ENCODE measurements at places on chromosomes 11 and 22.
A peak's percentile ranks its signal among the peaks of the same experiment; 100 is the strongest.

- no peak for DNase-seq
Measured at GRCh38 chr11:102836290-102836875, 7.0 kb downstream of the MMP3 start.

GRCh38 chr11:44445500-44446365, 119.7 kb upstream of the CD82 start:
- DNase-seq = no peak

DNA sequence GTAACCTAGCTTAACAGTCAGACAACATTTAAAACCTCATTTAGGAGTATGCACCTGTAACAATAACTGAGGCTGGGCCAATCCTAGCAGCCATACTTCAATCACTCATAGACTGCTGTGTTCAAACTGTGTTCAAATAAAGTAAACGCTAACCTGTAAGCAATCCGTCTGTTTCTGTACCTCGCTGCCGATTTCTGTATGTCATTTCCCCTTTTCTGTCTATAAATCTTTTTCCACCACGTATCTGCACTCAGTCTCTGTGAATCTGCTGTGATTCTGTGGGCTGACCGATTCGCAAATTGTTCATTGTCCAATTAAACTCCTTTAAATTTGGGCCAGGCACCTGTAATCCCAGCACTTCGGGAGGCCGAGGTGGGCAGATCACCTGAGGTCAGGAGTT, 12.3 kb downstream of the APOBEC3H start:
- no peak for DNase-seq

DNA sequence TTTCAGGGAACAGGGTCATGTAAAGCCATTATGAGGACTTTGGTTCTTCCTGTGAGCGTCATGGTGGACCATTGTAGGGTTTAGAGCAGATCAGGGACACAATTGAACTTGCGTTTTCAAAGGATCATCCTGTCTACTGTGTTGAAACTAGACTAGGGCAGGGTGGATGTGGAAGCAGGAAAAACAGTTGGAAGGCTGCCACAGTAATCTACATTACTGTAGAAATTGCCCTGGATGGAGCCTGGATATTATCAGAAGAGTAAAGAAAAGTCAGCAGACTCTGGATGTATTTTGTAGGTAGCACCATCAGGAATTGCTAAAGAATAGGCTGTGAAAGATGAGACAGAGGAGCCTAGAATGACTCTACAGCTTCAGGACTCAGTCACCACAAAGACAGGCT, 5.4 kb downstream of the POU2AF2 start:
- no peak for DNase-seq

DNA sequence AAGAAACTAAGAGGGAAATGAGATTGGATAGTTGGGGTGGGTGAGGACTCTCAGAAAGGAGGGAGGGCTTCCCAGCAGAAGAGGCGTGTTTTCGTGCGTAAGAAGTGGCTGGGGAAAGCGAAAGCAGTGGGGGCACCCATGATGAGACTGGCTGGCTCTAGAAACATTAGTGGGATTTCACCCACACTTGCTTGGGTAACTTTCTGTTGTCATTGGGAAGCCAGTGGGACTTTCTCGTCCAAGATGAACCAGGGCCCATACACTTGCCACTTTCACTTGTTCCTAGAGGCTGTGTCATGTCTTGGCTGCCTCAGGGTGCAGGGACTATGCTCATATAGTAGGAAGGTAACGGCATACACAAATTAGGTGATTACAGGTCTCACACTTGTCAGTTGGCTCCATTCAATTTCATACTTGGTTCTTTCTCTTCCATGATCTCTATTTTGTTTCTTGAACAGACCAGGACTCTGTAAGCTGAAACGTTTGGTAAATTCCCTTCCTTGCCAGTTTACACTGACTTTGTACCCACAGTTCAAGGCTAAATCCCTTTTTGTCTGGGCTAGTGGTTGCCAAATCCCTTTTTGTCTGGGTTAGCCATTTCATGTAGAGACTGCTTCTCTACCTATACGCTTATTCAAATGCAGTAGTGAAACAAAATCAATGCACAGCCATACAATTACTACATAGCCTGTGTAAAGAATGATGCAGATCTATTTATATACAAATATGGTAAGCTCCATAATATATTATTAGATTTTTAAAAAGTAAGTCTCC, 42.0 kb upstream of the CXCR5 start:
- DNase-seq = peak; percentile 34

- no peak for DNase-seq
Measured at GRCh38 chr11:72996959-72997358, 145.2 kb downstream of the FCHSD2 start.

DNA sequence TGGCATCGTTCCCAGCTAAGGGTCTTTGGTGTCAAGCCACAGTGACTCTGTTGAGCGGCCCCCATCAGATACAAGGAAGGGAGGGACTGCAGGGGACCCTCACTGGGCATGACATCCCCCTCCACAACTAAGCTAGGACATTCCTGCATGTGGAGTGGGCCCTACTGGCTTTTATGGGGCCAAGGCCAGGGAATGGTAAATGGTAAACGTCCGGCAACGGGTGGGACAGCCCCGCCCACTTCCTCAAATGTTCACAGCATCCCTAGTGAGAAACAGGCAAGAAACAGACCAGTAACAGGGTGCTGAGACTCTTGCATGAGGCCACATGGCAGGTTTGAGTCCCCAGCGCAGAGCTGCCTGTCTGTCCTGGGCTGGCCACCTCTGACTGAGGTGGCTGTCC, 4.4 kb downstream of the TMPRSS6 start:
- DNase-seq = no peak

DNA sequence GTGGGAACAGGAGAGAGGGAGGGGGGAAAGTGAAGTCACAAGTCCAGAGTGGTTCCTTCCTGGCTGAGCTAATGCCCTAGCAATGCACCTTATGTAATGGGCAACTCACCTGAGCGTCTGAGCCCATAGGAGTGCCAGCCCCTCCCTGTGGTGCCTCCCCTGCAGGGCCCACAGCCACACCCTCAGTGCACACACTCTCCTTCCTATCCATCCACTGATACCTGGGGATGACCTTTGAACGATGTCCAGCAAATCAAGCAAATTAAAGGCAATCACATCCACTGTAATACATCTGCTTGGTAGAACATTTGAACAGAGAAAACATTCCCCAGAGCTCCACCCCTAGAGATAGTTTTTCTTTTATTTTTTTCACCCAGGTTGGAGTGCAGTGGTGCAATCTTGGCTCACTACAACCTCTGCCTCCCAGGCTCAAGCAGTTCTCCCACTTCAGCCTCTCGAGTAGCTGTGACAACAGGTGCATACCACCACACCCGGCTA, 19.6 kb upstream of the MICAL2 start:
- DNase-seq = no peak

DNA sequence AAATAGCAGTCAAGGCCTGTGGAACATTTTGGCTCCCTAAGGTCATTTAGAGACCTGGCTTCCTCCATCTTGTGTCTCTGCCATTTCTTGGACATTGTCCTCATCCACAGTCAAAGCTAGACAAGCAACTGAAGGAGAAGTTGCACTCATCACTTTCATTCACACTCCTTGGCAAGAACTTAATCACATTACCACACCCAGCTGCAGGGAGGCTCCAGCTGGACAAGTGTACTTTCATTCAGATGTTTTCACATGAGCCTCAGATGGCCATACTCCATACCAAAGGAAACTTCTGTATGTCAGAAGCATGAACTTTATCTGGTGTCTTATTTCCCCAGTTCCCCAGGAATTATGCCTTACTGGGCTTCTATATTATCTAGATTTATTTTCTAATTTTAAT, 537.4 kb downstream of the TMEM135 start:
- DNase-seq = no peak

GRCh38 chr11:5129457-5129877, 8.7 kb downstream of the OR52A5 start:
- DNase-seq = no peak

DNA sequence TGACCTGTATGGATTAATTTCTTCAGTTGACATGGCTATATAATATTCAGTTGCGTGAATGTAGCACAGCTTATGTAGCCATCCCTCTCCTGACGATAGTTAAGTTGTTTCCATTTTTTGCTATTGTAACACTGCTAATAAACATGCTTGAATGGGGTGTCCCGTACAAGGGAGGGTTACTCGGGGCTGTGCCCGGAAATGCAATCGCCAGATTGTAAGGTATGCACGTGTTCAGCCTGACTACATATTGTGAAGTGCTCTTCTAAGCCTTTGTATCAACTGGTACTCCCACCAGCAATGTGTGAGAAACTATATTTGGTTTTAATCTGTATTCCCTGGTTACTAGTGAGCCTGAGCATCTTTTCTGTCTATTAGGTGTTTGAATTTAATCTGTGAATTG, 16.1 kb downstream of the ST3GAL4 start:
- DNase-seq = no peak

DNA sequence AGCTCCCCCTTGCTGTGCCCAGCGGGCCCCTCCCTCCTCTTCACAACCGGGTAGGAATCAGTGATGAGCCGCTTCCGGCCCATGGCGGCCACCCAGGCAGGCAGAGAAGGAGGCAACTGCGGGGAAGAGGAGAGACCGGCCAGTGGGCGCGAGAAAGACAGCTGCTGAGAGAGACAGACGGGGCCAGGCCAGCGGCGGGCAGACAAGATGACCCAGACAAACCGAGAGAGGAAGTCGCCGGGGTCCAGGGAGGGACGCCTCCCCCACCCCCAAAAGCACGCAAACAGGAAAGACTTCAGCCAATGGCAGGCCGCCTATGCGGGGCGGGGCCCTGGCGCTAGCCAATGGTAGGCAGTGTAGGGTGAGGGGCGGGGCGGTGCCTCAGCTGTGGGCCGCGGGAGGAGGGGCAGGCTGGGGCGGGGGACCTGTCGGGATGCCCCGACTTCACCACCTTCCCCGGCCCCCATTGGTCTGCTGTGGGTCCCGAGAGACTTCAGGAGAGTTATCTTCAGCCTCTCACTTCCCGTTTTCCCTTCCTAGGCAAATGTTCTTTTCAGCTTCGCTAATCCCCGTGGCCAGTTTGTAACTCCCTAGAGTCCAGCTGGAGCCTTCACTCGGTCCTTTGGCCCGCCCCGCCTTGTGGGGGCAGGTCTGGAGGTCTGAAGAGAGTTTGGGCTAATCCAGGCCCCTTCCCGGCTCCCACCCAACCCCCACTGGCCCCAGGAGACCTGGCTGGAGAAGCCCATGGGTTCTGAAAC, at the start of gene POLD4:
POLD4 (minus strand) TSS at position 230 of the 758 bp plus-strand sequence; CDS start at position 83, 147 bp downstream.
- peak; percentile 90 for DNase-seq

- DNase-seq = no peak
Measured at GRCh38 chr22:39153220-39153717, 789 bp upstream of the CBX7 start.

DNA sequence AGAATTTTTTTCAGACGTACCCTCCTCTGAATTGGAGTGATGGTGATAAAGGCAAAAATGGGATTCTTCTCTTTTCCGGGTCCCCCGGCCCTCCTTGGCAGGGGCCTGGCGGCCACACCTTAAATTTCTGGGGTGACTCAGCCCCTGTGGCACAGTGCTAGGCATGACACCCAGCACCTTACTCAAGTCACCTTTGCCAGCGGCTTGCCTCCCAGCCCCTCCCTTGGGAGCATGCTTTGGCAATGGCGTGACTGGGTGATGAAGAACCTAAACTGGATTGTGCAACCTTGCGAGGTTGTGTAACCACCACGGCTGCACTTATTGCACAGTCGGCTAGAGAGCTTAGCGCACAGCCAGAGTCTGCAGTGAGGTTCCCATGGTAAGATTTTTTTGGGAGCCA, 16.2 kb upstream of the LDLRAD3 start:
- no peak for DNase-seq

GRCh38 chr22:45580726-45581381, 78.2 kb downstream of the FBLN1 start:
- no peak for DNase-seq

- no peak for DNase-seq
Measured at GRCh38 chr11:62015615-62016014, 48.2 kb upstream of the FTH1 start.

DNA sequence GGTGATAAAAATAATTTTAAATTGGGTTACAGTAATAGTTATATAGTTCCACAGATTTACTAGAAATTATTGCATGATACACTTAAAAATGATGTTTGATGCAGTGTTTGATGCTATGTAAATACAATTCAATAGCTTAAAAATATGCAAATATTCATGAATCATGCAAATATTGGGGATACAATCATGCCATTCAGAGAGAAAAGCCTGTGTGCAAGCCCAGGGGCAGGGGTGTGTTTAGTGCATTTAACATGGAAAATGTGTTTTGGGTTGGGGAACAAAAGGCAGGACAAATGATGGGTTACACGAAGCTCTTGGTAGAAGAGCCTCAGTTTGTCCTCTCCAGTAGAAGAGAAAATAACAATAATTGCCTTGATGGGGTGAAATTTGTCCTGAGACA, 6.0 kb downstream of the TRIM22 start:
- no peak for DNase-seq

DNA sequence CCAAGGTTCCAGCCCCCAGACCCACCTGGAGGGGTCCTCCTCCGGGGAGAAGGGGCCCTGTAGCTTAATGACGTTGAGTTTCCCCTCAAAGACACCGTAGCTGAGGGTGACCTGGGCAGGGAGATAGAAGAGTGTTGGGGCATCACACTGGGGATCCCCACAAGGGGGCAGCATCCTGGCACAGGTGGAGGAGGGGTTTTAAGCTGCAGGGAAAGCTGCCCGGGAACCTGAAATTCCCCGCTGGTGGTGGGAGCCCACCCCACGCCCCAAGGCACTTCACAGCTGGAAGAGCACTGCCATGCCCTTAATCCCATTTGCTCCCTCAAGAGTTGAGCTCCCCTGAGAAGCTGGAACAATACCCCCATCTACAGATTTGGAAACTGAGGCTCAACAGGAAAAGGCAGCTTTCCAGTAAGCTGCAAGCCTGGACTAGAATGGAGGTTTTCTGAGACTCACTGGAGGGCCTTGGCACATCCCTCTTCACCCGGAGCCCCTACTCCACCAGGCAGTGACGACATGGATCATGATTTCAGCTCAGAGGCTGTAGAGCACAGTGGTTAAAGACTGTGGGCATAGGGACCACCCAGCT, 13.7 kb downstream of the MFNG start:
- DNase-seq = no peak

DNA sequence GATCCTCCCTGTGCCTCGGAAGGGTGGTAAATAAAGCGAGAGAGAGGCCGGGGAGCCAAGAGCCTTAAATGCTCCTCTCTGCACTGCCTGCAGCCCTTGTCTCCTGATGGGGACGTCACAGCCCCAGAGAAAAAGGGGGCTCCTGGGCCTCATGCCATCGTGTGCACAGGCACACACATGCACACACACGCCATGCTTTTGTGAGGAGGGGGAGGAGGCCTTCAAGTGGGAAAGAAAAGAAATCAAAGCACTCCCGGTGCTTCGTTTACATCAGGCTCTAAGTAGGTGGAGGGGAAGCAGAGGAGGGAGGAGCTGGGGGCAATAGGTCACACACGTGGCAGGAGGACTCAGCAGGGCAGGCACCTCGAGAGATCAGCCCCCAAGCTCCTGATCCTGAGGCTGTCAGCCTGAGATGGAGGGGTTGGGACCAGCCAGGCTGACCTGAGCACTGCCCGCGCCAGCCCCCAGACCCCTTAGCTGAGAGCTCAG, 68.2 kb upstream of the NECTIN1 start:
- no peak for DNase-seq

GRCh38 chr22:38424525-38425080, 30.4 kb downstream of the KCNJ4 start:
- DNase-seq = no peak

DNA sequence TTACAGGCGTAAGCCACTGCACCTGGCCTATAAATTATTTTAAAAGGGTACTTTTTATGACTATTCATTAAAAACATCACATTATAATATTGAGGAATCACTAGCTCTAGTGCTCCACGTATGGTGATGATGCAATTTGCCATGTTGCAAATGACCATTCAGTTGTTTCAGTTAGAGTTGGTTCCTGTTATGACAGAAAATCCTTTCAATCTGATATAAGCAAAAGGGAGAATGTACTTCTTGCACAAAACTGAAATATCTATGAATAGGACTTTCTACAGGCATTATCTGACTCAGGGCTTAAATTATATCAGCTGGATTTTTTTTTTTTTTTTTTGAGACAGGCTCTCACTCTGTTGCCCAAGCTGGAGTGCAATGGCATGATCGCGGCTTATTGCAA, 45.6 kb upstream of the RRM1 start:
- no peak for DNase-seq

All from T follicular helper cell (primary cell).